ENCODE measurements at places on chromosomes 5 and 9.

- no peak for DNase-seq
Measured at GRCh38 chr5:125059255-125060002, 313.0 kb upstream of the ZNF608 start.

DNA sequence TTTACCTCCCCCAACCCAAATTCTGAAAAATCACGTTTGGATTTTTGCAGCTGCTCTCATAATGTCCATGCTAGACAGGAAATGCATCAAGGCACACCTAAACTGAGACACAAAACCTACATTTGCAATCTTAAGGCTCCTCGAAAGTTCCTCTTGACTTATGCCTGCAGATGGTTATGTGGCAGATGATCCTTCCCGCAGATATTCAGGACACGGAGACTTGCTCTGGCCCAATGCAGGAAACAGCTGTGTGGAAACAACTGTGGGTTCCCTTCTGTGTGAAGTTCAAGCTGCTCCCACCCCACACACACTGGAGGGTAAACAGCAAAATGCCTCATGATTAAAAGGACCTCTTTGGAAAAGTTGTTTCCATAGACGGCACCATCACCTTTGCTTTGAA is 253.8 kb downstream of the EBF1 start:
- DNase-seq = no peak

- DNase-seq = no peak
Measured at GRCh38 chr9:8262625-8263622, 463.3 kb upstream of the DMAC1 start.

GRCh38 chr9:89425024-89425805 is 72.7 kb downstream of the SEMA4D start:
- no peak for DNase-seq

GRCh38 chr9:77982581-77983319 is 48.9 kb downstream of the GNAQ start:
- DNase-seq = no peak

Measured in ACHN (cell line).